Cardiac muscle cell (in vitro differentiated cells and primary cell): ENCODE measurements at places on chromosomes 2 and 18. TPM values are rescaled to one million over a fixed set of nuclear protein-coding genes. Genes with fewer than 3 reads are reported as not detected.

DNA sequence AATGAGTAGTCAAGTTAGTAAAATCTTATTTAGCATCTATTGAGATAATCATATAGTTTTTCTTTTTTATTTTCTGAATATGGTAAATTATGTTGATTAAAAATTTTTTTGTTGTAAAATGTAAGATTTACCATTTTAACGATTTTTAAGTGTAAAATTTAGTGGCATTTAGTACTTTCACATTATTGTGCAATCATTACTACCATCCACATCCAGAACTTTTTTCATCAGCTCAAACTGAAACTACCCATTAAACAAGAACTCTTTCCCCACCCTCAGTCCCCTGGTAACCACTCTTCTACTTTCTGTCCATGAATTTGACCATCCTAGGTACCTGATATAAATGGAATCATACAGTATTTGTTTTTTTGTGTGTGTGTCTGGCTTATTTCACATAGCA lies 11.1 kb downstream of the RAB3GAP1 start:
- no peak for DNase-seq

- DNase-seq: peak; percentile 1
Measured at GRCh38 chr18:79857082-79857671, 59.4 kb downstream of the KCNG2 start.

DNA sequence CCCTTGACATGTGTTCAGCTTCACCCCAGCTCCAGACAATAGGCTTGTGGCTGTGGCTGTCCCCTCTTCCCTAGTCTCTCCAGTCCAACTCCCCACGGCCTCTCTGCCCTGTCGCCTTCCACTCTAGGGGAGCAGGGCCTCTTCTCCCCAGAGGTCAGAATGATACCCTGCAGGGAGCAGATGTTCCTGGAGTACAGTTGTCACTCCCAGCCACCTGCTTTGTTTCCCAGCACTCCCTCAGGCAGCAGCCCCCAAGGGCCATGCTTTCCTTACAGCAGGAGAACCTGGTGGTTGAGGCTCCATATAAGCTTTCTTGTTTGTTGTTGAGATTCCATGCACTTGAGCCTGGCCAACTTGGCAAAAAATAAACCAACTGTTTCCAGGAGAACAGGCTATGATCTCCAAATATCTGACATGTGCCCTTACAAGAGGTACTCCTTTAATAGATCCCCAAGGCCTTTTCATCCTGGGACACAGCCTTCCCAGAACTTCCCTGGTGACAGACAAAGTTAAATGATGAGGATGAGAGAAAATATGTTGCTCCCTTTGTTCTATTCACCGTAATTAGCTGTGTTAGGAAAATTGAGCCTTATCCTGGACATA lies 45.1 kb downstream of the DPYSL5 start:
- DNase-seq: no peak

DNA sequence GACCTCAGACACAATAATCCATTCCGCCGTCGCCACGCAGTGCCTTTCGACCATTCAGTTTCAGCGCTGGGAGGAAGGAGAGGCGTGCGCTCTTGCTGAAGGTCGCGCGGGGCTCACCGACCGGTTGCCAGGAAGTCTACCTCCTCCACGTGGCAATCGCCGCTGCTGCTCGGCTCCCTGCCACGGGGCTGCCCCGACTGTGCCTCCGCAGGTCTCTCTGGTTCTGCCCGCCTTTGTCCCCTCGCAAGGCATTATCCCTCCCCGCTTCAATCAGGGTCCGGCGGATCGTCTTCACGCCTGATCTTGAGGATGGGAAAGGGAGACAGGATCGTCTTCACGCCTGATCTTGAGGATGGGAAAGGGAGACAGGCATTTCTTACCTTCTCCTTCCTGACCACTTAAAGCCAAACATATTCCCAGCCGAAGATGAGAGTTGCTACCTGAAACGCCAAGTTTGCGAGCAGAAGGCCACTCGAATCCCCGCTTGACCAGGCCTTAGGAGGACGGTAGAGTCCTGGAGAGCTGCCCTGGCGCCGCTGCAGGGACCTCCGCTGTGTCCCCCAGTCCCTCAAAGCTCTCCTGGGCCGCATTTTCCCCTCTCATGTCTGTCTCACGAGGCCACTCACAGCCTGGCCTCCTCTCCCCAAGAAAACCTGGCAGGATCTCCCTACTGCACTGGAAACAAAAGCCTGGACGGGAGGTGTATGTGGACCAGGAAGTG lies 4.3 kb upstream of the GPR45 start:
- no peak for DNase-seq

GRCh38 chr2:210630873-210631560 lies 74.6 kb downstream of the CPS1 start:
- DNase-seq: no peak

- DNase-seq: no peak
Measured at GRCh38 chr2:212064318-212064717, 474.3 kb downstream of the ERBB4 start.

GRCh38 chr2:232184346-232184745 lies 194.2 kb upstream of the ALPP start:
- no peak for DNase-seq

GRCh38 chr2:67256892-67257291 lies 140.2 kb upstream of the ETAA1 start:
- DNase-seq: no peak

GRCh38 chr18:24628326-24628725 lies 167.9 kb downstream of the HRH4 start:
- peak; percentile 10 for DNase-seq

- DNase-seq: no peak
Measured at GRCh38 chr2:108320326-108320922, 31.7 kb downstream of the SULT1C2 start.

DNA sequence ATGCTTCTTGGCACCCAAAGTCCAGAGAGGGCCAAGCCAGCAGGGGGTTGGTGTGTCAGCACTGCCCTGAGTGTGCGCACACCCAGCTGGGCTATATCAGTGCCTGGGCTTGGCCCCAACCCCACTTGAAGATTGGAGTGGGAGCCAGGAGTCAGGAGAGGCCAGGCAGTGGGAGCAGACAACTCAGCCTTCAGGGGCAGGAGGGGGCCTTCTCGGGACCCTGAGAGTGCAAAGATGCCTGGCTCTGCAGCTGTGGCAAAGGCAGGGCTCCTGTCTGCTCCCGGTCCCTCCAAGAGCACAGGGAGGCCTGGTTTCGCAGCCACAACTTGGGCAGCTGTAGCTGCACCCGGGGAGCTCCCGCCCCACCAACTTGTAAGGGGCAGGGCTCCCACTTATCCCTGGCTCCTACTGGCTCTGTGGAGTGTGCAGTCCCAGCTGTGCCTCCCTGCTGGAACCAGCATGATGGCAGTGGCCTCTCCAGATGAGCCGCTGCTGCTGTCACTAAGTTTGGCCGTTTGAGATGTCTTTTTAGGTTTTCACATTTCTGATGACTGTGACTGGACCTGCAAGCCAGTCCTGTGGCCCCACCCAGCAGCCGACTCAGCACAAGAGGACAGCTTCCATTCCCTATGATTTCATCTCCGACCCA lies 148.8 kb upstream of the HS6ST1 start:
- no peak for DNase-seq

DNA sequence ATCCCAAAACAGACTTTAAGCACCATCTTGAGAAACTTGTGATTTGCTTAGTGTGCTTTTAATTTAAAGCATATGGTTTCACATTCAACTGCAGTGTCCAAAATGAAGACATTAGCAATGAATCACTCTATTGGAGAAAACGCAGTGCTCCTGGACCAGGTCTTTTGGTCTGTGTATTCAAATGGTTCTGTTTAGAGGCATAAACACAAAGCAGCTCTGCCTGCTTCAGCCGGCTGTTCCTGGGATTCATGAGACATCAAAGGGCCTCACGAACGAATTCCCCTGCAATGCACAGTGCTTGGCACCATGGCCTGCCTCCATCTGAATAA lies 117.1 kb upstream of the SP5 start:
- DNase-seq: no peak

- DNase-seq: peak; percentile 45
Measured at GRCh38 chr2:193695367-193695766, 1500.6 kb upstream of the TMEFF2 start.

DNA sequence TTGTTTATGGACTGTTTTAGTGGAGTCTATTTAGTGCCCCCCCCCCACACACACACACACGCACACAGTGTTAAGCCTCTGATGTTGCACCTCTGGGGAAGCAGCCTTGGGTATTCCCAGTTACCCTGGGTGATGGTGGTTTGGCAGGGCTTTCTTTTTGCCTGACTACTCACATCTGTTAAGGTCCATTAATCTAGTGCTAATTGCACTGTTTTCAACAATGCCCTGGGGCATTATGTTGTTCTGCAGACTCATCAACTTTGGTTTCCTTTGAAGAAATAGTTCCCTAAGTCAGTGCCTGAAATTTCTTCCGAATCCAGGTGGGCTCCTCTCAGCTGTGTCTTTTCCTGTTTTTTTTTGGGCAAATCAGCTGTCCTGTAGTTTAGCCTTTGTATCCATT lies 34.7 kb downstream of the SPOPL start:
- peak; percentile 31 for DNase-seq

DNA sequence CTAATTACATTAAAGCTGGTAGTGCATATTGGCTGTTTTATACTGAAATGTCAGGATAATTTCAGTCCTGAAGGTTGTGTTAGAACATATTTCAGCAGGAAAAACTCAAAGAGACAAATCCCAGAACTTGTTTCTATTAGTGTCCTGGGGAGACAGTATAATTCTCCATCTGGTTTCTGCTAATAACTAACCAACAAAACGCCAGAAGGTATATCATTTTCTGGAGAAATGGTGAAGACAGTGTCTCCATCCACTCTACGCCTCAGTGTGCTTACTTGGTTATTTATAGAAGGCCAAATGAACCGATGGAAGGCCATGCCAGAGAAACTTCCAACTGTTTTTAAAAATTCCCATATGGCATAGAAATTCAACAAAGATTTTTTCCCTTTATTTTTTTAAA lies 41.6 kb downstream of the GCA start:
- no peak for DNase-seq

GRCh38 chr2:208135794-208136715 lies 6.4 kb upstream of the CRYGC start:
- no peak for DNase-seq

DNA sequence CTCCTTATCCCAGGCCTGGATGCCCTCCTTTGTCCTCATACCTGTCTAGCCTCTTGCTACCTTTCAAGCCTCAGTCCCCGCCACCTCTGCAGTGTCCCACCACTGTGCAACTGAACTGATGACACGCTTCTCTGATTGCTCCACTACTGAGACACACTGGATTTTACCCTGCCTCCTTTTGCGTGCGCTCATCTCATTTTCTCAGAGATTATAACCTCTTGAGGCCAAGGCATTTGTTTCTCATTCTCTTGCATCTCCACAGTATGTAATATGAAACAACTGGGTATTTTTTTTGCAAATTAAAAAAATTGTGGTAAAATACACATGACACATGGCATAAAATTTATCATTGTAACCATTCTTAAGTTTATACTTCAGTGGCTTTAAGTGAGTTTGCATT lies 95.4 kb downstream of the PRKCE start:
- DNase-seq: no peak

ATP9B gene
- 13.0 and 14.1 TPM in 2 replicates for polyA plus RNA-seq

MEP1B gene
- 0.34 TPM in 1 of 2 replicates, not detected in the other for polyA plus RNA-seq

KCNG2 gene
- 0.15 and 0.26 TPM in 2 replicates for polyA plus RNA-seq
